Substantia nigra (tissue), 51 donors: ENCODE measurements at places on chromosomes 4 and X.

GRCh38 chr4:1991596-1992434 lies 17.0 kb downstream of the NELFA start:
- no peak for DNase-seq

GRCh38 chr4:127449449-127449848 lies 183.3 kb upstream of the INTU start:
- no peak for DNase-seq

- DNase-seq = no peak
Observed at GRCh38 chr4:54823616-54824015, 165.9 kb downstream of the KIT start.

DNA sequence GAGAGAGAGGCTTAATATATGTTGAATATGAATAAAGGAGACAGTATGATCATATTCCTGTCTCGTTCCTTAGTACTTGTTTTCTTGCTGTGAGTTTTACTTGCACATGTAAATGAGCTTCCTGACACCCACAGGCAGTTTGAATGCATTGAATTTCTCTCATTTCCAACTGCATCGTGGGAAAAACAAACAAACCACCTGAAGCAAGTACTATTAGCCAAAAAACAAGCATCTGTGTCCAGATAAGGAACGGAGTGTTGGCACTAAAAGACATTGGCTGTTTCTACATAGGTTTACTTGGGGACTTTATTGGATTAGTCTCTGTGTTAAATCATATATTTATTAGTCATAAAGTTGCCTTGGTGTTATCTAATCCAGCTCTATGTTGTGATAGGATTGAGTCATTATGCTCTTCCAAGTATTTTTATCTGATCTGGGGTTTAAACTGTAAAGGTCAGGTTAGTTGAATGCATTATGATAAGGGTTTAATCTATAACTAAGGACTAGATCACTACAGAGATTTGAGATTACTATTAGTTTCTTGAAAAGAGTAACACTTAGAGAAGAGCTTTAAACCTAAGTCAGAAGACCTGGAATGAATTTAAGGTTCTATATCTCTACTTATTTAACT lies 339.0 kb upstream of the SPANXN4 start:
- no peak for DNase-seq

DNA sequence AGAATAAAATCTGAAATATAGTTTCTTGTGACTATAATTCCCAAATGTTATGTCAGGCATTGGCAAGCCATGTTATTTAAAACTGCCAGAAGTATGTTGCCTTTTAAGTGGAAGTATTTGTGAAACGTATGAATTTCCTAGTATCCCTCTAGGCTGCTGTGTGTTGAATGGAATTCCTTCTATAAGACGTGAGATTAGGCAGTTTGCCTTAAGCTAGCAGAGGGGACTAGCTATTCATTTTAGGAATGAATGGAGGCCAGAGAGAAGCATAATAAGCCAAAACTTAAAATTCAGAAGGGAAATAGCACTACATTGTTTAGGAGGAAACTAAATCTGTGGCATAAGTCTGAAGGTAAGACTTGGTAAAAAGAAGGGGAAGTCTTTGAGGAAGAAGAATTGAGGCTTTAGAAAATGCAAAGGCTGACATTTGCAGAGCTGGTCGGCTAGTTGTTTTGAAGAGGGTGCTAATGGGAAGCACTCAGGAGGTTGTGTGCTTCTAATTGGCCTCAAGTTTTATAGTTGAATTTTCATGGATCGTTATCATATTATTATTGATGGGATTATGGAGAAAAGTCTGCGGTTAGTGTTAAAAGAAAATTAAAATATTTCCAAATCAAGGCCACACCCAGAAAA lies 57.1 kb downstream of the TMEM131L start:
- DNase-seq = no peak

DNA sequence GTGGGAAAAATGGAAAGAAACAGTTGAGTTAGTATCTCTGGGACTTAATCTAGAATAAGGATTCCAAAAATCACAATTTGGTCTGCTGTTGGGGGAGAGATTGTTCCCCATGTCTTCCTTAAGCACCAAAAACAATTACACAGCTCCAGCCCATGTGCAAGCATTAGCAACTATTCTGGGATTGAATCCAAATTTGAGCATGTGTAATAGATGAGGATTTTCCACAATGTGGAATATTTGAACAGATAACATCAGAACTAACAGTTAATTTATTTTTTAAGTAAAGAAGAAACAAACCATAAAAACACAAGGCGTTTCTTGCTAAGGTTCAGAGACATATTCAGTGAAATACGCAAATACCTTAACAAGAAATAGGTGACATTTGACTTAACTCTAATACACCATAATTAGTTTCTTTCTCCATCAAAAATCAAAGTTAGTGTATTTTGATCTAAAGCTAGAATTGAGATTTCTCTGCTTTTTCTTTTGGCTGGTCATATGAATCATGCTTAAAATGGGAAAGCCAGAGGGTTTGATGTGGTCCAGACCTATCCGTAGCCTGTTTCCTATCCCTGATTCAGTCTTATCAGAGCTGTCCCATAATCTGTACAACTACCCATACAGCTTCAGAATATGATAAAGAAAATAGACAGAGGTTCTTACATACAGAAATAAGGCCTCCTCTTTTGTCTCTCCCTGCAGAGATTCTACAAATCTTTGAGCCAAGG lies 413.4 kb downstream of the PACRGL start:
- DNase-seq = no peak

DNA sequence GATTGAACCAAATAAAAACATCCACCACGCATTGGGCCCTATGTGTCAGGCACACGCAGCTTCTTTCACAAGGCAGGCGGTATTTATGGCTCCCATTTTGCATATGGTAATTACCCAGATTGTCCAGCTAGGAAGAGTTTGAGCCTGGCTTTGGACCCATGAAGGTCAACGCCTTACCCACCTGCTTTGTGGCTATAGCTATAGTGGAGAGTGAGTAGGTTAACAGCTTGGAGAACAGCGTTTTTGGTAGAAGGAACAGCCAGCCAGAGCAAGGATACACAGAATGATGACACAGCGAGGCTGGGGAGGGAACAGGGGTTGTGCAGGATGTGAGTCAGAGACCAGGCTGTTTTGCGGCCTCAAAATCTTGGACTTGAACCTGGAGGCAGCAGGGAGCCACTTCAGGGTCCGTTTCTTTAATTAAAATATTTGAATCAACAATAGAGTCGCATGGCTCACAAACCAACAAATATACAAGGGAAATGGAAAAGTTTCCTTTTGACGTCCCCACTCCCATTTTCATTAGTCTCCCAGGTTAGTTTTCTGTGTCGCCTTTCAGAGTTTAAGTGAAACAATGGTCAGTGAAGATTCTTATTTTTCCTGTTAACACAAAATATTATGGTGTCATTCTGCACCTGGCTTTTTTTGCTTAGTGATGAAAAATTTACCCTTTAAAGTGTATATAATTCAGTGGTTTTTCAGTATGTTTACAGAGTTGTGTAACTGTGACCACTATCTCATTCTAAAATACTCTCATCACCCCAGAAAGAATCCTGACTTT lies 118.2 kb upstream of the STX18 start:
- DNase-seq = no peak

DNA sequence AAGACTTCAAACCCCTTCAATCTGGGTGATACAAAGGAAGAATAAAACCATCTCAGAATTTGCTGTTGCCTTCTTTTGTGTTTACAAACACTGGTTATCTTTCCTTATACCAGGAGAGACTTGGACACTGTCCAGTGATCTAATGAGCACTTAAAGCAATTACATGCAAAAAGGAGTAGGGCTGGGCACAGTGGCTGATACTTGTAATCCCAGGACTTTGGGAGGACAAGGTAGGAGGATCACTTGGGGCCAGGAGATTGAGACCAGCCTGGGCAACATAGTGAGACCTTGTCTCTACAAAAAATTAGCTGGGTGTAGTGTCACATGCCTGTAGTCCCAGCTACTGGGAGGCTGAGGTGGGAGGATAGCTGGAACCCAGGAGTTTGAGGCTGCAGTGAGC lies 95.7 kb upstream of the DRD5 start:
- no peak for DNase-seq

DNA sequence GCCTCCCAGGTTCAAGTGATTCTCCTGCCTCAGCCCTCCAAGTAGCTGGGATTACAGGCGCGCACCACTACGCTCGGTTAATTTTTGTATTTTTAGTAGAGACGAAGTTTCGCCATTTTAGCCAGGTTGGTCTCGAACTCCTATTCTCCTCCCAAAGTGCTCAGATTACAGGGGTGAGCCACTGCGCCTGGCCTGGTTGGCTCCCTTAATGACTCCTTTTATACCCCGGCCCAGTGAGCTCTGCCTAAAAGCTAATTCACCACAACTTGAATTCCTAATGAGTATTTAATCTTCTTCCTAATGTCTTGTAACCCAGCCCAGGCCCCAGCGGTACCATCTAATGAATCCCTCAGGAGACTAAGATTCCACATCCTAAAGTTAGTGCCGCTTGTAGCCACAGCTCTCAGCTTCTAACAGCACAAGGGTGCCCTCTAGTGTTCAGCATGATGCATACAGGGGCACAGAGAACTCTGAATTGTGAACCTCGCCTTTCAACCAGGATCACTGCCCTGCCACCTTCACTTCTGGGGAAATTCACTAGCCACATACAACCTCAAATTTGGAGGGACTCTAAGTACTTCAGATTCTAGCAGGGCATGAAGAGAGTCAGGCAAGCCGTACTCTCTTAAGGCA lies 89.5 kb downstream of the OR13H1 start:
- DNase-seq = no peak
